ENCODE measurements at places on chromosomes 13 and 19. TPM values are rescaled to one million over a fixed set of nuclear protein-coding genes. Genes with fewer than 3 reads are reported as not detected.

SYNE4 gene
- total RNA-seq: 0.20 TPM

MOB3A gene
- total RNA-seq: 42.9 TPM

ZNF613 gene
- total RNA-seq: 7.6 TPM

ZNF93 gene
- 2.9 TPM for total RNA-seq

PRSS57 gene
- total RNA-seq: not detected

PCDH9 gene
- total RNA-seq: 3.8 TPM

CFAP97D2 gene
- total RNA-seq: not detected

SLC8A2 gene
- total RNA-seq: 0.36 TPM

ZNF547 gene
- total RNA-seq: 3.8 TPM

FARP1 gene
- 21.5 TPM for total RNA-seq

CGB5 gene
- not detected for total RNA-seq

ADM5 gene
- total RNA-seq: 0.36 TPM

LACC1 gene
- total RNA-seq: 53.2 TPM

ZNF525 gene
- total RNA-seq: 9.1 TPM

C19orf33 gene
- not detected for total RNA-seq

KCTD4 gene
- 0.20 TPM for total RNA-seq

GARIN5A gene
- 0.23 TPM for total RNA-seq

BRME1 gene
- total RNA-seq: 0.99 TPM

DMKN gene
- 3.6 TPM for total RNA-seq

KIR3DL1 gene
- not detected for total RNA-seq

KISS1R gene
- total RNA-seq: not detected

OR7D2 gene
- not detected for total RNA-seq

PEX11G gene
- 1.8 TPM for total RNA-seq

GFY gene
- not detected for total RNA-seq

PRR20A gene
- not detected for total RNA-seq

C1QTNF9B gene
- total RNA-seq: not detected

DPF1 gene
- total RNA-seq: 1.0 TPM

ZC3H4 gene
- 10.4 TPM for total RNA-seq

EXOC3L2 gene
- 0.10 TPM for total RNA-seq

APOC4 gene
- total RNA-seq: not detected

PIH1D1 gene
- 73.1 TPM for total RNA-seq

FCHO1 gene
- 0.65 TPM for total RNA-seq

VSTM2B gene
- not detected for total RNA-seq

TNNI3 gene
- total RNA-seq: not detected

CEACAM20 gene
- not detected for total RNA-seq

ATP8B3 gene
- 1.8 TPM for total RNA-seq

ADGRE3 gene
- not detected for total RNA-seq

FXYD1 gene
- total RNA-seq: 4.2 TPM

FFAR1 gene
- total RNA-seq: not detected

CYP2A7 gene
- total RNA-seq: not detected

IL12RB1 gene
- total RNA-seq: 0.33 TPM

ZNF415 gene
- total RNA-seq: 9.5 TPM

PLIN4 gene
- total RNA-seq: 2.9 TPM

DAND5 gene
- total RNA-seq: 0.13 TPM

NLRP5 gene
- not detected for total RNA-seq

CRYL1 gene
- 20.2 TPM for total RNA-seq

SLC25A30 gene
- total RNA-seq: 27.4 TPM

IGFL3 gene
- not detected for total RNA-seq

NRTN gene
- 0.07 TPM for total RNA-seq

ZSWIM9 gene
- 5.3 TPM for total RNA-seq

LCP1 gene
- 0.20 TPM for total RNA-seq

ALKBH7 gene
- total RNA-seq: 20.9 TPM

ZNF563 gene
- total RNA-seq: 5.0 TPM

KLK13 gene
- not detected for total RNA-seq

TIMM13 gene
- 31.0 TPM for total RNA-seq

PNMA8B gene
- 1.6 TPM for total RNA-seq

CAPS gene
- 3.7 TPM for total RNA-seq

ONECUT3 gene
- total RNA-seq: not detected

OR7G1 gene
- not detected for total RNA-seq

CGB7 gene
- total RNA-seq: under 0.01 TPM
